Activated T-cell treated with anti-CD3 and anti-CD28 coated beads, Interleukin-2, amount 50 U/mL, for 1 hour (primary cell): ENCODE measurements at places on chromosomes 1 and 21.

GRCh38 chr1:86468501-86468977 is at the start of gene CLCA1:
Gene CLCA1, plus strand, starts transcription at chr1:86468927. Its CDS starts 45 bp downstream, at chr1:86468972.
- no peak for DNase-seq

DNA sequence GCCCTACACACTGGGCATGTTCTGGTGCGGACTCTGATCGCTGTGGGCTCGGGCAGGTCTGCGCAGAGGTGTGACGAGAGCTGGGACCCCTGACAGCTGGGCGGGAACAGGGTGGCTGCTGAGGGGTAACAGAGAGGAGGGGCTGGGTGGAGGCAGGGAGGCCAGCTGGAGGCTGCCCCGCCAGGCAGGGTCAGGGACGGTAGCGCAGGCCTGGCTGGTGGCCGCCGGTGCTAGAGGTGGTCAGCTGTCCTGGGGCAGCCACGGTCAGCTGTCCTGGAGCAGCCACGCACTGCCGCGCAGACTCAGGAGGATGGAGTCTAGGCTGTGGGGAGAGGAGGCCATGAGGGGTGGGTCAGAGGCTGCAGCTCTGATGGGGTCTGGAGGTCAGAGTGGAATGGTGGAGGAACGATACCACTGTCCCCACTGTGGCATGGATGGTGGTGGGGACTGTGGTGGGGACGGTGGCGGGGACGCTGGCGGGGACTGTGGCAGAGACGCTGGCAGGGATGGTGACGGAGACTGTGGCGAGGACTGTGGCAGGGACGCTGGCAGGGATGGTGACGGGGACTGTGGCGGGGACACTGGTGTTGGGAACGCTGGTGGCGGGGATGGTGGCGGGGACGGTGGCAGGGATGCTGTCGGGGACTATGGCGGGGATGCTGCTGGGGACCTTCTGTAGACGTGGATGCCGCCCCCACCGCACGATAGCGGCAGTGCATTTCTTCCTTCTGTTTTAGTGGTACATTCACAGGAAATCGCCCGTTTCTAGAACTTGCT is 21.3 kb upstream of the LRRC3 start:
- DNase-seq, result peak; percentile 9

- no peak for DNase-seq
Observed at GRCh38 chr1:103945774-103946173, 196.1 kb downstream of the AMY1C start.

DNA sequence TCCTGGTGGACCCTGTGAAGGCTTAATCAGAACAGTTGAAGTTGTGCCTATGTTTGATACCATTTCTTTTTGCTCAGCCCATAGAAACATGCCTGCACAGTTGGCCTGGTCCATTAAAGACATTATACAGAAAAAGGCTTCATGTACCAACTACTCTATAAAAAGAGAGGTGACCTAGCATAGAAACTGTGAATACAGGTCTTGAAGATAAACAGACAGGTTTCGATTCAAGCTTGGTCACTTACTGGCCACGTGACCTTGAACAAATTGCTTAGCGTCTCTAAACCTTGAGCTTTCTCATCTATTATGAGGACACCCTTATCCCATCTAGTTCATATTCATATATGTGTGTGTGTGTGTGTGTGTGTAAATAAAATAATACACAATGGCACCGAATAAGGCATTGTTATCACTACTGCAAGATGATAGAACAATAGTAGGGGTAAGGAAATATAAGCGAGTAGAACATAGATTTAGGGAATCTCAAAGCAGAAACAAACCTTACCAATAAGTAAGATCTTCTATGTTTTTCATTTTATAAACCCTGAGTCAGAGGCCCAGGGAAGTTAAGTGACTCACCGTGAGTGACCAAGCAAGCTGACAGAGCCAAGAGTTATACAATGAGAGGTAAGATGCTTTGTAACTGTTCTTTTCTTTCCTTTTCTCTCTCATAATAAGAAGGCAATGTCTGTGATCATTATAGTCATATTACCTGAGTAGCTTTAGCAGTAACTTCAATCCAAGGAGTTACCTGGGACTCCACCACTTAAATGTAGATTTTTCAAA is 476.8 kb upstream of the DEPDC1 start:
- DNase-seq, result no peak

DNA sequence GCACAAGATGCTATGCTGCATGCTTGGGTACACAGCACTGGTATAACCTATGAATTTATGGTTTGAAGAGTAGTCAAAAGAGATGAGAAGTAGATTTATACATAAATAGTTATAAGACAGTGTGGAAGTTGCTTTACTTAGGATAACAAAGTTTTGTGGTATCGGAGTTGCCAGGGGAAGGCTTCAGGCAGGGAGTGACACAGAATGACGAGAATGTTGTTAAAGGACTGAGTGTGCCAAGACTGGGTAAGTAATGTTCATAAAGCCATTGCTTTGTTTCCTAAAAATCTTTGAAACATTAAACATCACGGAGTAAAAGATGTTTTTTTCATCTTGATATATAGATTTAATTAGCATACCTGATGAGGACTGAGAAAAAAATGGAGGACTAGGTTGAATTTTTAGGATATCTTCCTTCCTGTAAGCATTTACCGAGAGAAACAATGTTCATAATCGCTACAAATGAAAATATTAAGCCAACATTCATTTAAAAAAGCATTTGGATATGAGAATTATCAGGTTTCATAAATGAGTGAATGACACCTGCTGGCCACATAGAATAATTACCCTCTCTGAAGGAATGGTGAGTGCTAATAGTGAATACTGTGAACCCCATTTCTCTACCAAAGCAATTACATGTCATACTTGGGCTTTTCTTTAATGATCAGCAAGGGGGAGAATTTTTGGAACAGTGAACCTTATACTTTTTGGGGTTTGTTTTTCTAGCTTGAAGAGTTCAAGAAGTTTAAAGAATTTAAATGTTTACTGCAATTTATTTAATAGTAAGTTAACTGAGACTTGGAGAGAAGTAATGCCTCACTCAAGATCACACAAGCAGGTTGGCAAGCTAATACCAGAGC is 28.4 kb downstream of the EXTL2 start:
- DNase-seq, result no peak

GRCh38 chr1:39332291-39332690 is 127.8 kb downstream of the MACF1 start:
- DNase-seq, result no peak

- no peak for DNase-seq
Observed at GRCh38 chr1:58804853-58805565, 21.2 kb upstream of the JUN start.

DNA sequence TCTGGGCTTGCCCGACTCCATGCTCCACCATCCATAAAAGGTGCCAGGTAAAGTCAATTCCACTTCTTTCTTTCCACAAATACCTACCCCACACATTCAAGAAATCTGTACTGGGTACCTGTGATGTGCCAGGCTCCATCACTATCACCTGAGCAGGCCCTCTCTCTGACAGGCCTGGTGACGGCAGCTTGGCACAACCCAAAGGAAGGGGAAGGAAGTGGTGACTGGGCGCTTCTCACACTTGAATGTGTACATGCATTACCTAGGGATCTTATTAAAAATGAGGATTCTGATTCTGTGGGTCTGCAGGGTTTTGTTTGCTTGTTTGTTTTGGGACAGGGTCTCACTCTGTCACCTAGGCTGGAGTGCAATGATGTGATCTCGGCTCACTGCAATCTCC is 7.5 kb downstream of the HTR1D start:
- DNase-seq, result no peak

DNA sequence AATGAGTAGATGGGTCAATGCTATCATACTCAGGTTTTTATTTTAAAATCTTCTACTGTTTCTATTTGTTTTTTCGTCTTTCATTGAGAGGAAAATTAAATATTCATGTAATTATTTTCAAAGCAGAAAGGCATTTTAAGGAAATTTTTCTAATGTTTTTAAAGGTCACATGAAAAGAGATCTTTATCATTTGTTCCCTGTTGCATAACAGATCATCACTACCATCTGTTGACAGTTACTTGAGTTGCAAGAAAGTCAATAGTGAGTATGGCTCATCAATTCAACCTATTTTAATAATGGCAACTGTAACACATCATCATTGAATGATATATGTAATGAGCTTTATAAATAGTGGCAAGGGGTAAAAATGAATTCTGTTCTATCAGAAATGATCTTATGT is 369.7 kb downstream of the DPYD start:
- no peak for DNase-seq

DNA sequence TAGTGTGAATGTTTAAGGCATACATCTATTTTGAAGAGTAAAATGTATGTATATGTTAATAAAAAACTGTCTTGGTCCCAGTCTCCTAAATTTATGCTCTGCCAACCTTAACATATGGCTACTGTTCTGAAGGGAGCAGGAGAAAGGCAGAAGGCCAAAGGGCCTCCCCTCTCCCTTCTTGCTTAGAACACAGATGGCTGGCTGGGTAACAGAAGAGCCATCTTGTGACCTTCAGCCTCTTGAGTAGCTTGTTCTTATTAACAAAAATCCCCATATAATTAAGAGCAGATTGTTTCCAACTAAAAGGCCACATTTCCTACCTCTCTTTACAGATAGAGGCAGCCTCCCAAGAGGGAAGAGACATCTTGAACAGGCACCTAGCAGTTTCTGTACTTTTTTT is 36.1 kb downstream of the EPB41 start:
- no peak for DNase-seq

DNA sequence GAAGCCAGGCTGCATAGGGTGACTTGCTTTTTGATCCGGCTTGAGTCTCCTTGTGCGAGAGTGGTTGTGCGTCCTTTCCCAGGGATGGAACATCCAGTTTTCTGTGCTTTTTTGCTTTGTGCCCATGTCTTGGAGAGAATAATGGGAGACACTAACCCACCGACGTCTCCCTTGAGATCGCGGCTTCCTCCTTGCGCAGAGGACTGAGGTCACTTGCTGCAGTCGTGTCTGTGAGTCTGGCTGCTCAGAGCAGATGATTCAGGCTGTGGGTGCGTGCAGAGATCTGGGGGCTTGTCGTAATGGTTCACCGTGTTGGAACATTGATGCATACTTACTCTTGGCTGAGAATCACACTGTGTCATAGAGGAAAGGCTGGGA is 164.5 kb upstream of the CACNA1E start:
- no peak for DNase-seq

DNA sequence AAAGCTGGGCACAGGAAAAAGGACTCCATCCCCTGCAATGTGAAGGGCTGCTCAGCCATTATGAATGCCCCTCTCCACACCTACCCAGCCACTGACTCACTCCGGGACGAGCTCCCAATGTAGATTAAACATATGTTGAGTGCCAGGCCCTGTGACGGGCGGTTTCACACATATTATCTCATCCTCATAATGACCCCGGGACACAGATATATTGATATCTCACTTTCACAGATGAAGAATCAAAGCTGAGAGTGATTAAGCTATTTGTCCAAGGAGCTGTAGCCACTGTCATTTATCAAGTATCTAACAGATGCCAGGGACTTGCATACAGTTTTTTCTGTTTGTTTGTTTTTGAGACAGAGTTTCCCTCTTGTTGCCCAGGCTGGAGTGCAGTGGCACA is 35.0 kb upstream of the SLC30A1 start:
- no peak for DNase-seq

DNA sequence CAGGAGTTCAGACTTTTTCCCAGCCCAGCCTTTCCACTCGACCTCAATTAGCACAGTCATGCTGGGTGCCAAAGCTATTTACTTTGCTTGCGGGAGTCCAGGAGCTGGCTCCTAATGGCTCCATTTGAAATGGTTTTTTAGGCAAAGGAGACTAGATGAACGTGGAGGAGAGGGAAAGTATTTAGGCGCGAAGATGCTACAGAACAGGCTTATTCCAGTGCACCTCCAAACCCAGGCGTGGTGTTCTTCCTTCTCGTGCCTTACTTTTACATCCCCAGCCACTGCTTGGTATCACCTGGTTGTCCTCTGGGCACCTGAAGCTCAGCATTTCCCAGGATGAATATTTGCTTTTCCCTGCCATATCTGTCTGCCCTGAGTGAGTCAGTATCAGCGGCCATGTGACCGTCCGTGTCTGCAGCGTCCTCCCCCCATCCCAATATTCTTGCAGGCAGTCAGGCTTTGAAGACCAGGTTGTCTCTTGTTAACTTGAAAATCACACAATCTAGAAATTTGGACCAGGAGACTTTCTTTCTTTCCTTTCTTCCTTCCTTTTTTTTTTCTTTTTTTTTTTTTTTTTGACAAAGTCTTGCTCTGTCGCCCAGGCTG is 198.5 kb downstream of the DYRK1A start:
- no peak for DNase-seq

- peak; percentile 70 for DNase-seq
Observed at GRCh38 chr1:93908394-93909145, 660 bp downstream of the GCLM start.

DNA sequence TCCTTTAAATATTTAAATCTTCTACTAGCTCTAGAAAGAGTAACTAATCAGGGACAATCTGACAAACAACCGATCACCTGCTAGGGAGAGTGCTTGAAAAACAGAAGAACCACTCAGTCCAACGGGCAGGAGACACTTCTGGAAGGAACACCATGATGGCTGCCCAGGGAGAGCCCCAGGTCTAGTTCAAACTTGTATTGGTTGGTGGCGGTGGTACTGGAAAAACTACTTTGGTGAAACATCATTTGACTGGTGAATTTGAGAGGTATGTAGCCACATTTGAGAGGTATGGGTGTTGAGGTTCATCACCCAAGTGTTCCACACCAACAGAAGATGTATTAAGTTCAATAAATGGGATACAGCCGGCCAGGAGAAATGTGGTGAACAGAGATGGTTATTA is 4.8 kb upstream of the WDR47 start:
- DNase-seq, result no peak

DNA sequence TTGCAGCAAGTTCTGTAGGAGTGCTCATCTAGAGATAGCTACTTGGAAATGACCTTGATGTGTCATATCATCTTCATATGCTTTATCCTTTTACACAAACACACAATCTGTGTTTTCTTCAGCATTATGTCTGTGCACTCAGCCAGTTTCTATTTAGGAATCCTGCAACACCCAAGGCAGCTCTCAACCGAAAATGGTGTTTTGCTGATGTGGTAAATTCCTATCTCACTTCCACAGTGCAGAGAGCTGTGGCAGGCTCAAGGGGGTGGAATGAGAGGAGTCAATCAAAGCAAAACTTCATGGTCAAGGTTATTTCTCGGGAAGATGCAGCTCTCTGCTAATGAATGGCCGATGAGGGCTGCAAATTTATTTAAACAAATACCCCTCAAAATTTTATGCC is 59.3 kb downstream of the IGSF5 start:
- DNase-seq, result no peak

GRCh38 chr1:34865981-34866761 is 6.6 kb upstream of the SMIM12 start:
- peak; percentile 98 for DNase-seq

DNA sequence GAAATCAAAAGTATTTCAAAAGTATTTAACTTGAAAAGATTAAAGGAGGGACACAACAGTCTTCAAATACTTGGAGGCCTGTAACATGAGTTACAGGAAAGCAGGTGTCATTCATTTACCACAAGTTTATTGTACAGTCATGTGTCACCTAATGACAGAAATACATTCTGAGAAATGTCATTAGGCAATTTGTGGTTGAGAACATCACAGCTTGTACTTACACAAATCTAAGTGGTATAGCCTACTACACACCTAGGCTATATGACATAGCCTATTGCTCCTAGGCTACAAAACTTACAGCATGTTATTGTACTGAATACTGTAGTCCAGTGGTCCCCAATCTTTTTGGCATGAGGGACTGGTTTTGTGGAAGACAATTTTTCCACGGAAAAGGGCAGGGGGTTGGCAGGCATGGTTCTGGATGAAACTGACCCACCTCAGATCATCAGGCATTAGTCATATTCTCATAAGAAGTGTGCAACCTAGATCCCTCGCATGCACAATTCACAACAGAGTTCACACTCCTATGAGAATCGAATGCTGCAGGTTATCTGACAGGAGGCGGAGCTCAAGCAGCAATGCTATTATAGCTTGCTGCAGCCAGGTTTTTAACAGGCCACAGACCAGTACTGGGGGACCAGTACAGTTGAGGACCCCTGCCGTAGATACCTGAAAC is 25.0 kb upstream of the PHTF1 start:
- no peak for DNase-seq
